Pancreas (tissue), 10 donors: ENCODE measurements at places on chromosomes 16 and 17. TPM values are rescaled to one million over a fixed set of nuclear protein-coding genes. Genes with fewer than 3 reads are reported as not detected.
A peak's percentile ranks its signal among the peaks of the same experiment; 100 is the strongest.

DNA sequence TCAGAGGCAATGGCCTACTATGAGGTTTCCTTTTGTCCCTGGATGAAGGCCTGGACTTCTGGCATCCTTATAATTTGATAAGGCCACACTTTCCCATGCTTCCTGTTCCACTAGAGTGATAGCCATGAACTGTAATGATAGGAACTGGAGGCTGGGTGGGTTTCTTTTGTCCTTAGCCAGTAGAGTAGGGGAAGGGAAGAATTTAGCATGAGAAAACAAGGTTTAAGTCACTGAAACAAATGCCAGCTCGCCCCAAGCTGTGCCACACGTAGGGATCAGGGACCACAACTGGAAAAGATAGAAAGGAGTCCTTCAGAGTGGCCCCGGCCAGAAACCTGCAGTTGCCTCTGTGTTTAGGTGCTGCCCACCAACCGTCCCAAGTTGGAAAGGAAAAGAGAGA, 80.9 kb upstream of the C17orf78 start:
- no peak overlapping the region for H3K4me3 ChIP-seq
- H3K27me3 ChIP-seq: no peaks in the 10 kb centered on the region
- DNase-seq: no peak

MYH13 gene
- not detected for total RNA-seq

GRCh38 chr16:30637944-30638343, 12.8 kb upstream of the PRR14 start:
- H3K27me3 ChIP-seq: no peaks in the 10 kb centered on the region
- no peak overlapping the region for H3K4me3 ChIP-seq
- H3K4me1 ChIP-seq: no peaks in the 10 kb centered on the region
- H3K36me3 ChIP-seq: no peaks in the 10 kb centered on the region
- DNase-seq: no peak

DNA sequence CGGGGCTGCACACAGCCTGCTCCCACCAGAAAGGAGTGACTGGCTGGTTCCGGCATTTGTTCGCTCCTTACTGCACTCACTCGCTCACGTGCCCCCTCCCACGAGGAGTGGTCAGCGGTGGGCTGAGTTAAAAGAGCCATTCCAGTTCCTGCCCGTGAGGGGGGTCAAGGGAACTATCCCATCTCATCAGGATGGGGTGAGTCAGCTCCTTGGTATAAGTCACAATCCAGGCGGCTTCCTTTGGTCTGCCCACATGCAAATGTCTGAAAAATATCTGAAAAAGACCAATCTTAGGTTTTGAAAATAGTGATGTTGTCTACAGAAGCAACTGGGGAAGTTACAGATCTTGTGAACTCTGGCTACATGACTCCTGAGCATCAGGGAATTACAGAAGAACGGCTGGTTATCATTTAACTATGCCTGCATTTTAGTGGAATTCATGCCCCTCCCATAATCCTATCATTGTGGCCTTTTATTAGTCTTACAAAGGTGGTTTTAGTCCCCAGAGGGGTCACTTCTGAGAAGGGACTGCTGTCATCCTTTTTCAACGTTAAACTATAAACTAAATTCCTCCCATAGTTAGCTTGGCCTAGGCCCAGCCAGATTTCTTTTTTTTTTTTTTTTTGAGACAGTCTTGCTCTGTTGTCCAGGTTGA, 9.8 kb upstream of the TNFSF12 start:
- H3K4me1 ChIP-seq: no peaks in the 10 kb centered on the region
- H3K27me3 ChIP-seq: no peaks in the 10 kb centered on the region
- no peaks in the 10 kb centered on the region for H3K36me3 ChIP-seq
- H3K4me3 ChIP-seq: no peak overlapping the region
- H3K27ac ChIP-seq: no peak overlapping the region

TRAPPC2L gene
- 22.3 TPM for total RNA-seq

- no peaks in the 10 kb centered on the region for H3K4me1 ChIP-seq
- no peaks in the 10 kb centered on the region for H3K27me3 ChIP-seq
- no peak for DNase-seq
- no peak overlapping the region for H3K27ac ChIP-seq
- H3K4me3 ChIP-seq: no peak overlapping the region
Observed at GRCh38 chr16:17518441-17518840, 47.7 kb upstream of the XYLT1 start.

- H3K36me3 ChIP-seq: no peaks in the 10 kb centered on the region
- DNase-seq: peak; percentile 89
- no peaks in the 10 kb centered on the region for H3K27me3 ChIP-seq
- H3K4me3 ChIP-seq: no peak overlapping the region
Observed at GRCh38 chr17:885971-886571, 93.5 kb downstream of the NXN start.

DNA sequence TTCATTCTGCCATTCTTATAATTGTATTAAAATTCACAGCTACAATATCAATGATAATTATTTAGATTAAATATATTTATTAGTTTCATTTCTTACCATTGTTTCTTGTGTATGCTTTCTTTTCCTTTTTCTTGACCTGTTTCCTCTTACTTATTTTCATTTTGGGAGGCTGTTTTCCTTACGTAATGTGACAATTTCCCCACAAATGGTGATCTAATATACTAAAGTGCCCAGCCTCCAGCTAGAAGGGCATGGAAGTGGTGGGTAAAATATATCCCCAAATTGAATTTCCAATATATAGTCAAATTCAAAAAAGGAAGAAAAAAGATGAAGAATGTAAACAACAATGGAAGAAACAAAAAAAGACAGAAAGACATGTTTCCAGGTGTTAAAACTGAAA, 1.5 kb upstream of the ABCA6 start:
- DNase-seq: no peak
- no peaks in the 10 kb centered on the region for H3K27me3 ChIP-seq
- no peaks in the 10 kb centered on the region for H3K36me3 ChIP-seq
- no peak overlapping the region for H3K4me3 ChIP-seq
- H3K4me1 ChIP-seq: no peaks in the 10 kb centered on the region

- H3K27ac ChIP-seq: no peak overlapping the region
- peaks cover 6% of the 10 kb centered on the region for H3K36me3 ChIP-seq
- H3K4me1 ChIP-seq: peaks cover 13% of the 10 kb centered on the region
- DNase-seq: no peak
Observed at GRCh38 chr16:84120023-84120422, 3.3 kb upstream of the MBTPS1 start.

FKBP10 gene
- total RNA-seq: 14.1 TPM

GRCh38 chr17:13540546-13540945, 61.2 kb downstream of the HS3ST3A1 start:
- H3K4me3 ChIP-seq: no peak overlapping the region
- no peak for DNase-seq
- H3K36me3 ChIP-seq: no peaks in the 10 kb centered on the region
- H3K4me1 ChIP-seq: no peaks in the 10 kb centered on the region

NPIPA2 gene
- total RNA-seq: 1.8 TPM

DNA sequence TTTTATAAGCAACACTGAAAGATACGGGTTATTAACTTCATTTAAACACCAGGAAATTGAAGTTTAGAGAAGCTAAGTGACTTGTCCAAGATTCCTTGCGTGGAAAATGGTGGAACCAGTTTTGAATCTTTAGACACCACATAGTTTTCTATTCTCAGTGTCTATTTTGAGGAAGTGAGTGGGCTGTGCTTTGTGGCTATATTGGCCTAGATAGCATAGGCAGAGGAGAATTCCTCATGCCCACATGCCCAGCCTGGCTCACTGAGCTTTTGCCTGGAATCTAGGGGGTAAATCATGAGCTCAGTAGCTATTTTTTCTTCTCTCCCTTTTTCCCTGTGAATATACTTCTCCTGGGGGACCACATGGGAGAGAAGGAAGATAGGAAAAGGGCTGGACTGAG, 431.3 kb downstream of the HS3ST3B1 start:
- no peaks in the 10 kb centered on the region for H3K4me1 ChIP-seq
- H3K27me3 ChIP-seq: no peaks in the 10 kb centered on the region
- H3K36me3 ChIP-seq: no peaks in the 10 kb centered on the region
- DNase-seq: no peak

PLD6 gene
- total RNA-seq: 2.9 TPM

- H3K4me1 ChIP-seq: no peaks in the 10 kb centered on the region
- H3K27me3 ChIP-seq: no peaks in the 10 kb centered on the region
- no peaks in the 10 kb centered on the region for H3K36me3 ChIP-seq
Observed at GRCh38 chr16:20944861-20945574, 44.4 kb downstream of the LYRM1 start.

GRCh38 chr16:525520-526180, 1.9 kb upstream of the CAPN15 start:
- peaks cover 3% of the 10 kb centered on the region for H3K36me3 ChIP-seq
- no peaks in the 10 kb centered on the region for H3K27me3 ChIP-seq
- H3K4me3 ChIP-seq: peak overlapping the region; percentile 85
- peaks cover 19% of the 10 kb centered on the region for H3K4me1 ChIP-seq
- H3K27ac ChIP-seq: no peak overlapping the region
- peak; percentile 41 for DNase-seq

DNA sequence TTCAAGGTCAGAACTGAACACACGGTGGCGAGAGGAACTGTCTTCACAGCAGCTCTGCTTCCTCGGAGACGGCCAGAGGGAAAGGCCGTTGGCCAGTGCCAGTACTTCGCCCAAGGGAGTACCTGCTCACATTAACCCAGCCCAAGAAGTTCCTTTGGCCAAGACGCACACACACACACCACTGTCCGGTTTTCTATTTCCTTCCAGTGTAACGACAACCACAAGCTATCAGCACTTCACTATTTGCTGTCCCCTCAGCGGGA, 744 bp upstream of the GGNBP2 start:
- H3K27ac ChIP-seq: peak overlapping the region; percentile 98
- peaks cover 20% of the 10 kb centered on the region for H3K4me1 ChIP-seq
- H3K36me3 ChIP-seq: no peaks in the 10 kb centered on the region

CCDC200 gene
- total RNA-seq: 0.51 TPM

PRSS36 gene
- total RNA-seq: 0.14 TPM

DNA sequence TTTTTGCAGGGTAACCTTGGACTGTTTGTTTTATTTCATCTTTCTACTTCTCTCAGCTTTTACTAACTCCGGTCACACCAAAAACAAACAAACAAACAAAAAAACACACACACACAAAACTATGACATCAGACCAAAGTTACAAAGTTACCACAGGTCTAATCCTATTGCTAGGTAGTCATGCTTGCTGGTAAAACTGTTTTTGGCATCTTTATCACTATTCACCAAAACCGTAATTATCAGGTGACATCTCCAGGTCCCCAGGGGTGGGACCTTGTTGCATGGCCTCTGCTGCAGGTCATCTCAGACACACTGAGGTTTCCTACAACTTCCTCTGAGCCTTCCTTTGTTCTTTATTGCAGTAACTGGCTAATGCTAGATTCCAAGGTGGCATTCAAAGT, 162.3 kb downstream of the ABCA8 start:
- H3K27me3 ChIP-seq: no peaks in the 10 kb centered on the region
- DNase-seq: no peak
- no peaks in the 10 kb centered on the region for H3K4me1 ChIP-seq
- no peaks in the 10 kb centered on the region for H3K36me3 ChIP-seq
- H3K4me3 ChIP-seq: no peak overlapping the region
- H3K27ac ChIP-seq: no peak overlapping the region

RRAD gene
- 0.56 TPM for total RNA-seq

GRCh38 chr16:17591655-17592405, 121.1 kb upstream of the XYLT1 start:
- H3K27ac ChIP-seq: no peak overlapping the region
- DNase-seq: no peak
- no peaks in the 10 kb centered on the region for H3K4me1 ChIP-seq
- H3K4me3 ChIP-seq: no peak overlapping the region

GRCh38 chr17:45287526-45288500, 25.9 kb upstream of the SPATA32 start:
- H3K4me3 ChIP-seq: no peak overlapping the region
- no peak for DNase-seq
- peak overlapping the region; percentile 5 for H3K27ac ChIP-seq
- no peaks in the 10 kb centered on the region for H3K36me3 ChIP-seq
- no peaks in the 10 kb centered on the region for H3K27me3 ChIP-seq

TNRC6A gene
- total RNA-seq: 19.7 TPM

DNA sequence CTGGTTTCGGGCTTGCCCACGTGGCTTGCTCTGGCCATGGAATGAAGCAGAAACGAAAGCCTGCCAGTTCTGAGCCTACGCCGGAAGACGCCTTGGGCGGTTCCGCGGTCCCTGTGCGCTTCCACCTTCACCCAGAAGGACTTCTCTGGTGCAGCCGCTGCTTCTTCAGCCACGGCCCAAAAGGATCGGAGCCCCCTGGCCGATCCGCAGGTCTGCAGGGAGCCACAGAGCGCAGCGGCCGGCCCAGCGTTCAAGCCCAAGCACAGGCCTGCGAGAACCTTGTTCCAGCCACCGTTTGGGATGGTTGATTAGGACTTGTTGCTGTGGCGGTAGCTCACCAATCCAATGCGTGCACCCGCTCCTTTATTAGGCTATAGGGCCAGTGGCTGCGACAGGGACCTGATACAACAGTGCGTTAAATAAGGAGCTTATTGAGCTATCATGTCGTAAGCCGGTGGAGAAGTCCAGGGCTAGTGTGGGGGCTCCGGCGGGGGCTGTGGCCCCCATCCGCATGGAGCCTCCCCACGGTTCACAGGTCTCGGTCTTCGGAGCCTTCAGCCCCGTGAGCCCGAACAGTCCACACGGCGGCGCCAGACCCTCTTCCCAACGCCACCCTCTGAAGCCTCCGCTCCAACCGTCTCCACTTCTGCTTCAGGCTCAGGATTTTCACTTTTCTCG, 10.2 kb upstream of the MPP2 start:
- no peak for DNase-seq
- H3K4me1 ChIP-seq: no peaks in the 10 kb centered on the region
- H3K27me3 ChIP-seq: no peaks in the 10 kb centered on the region
- no peak overlapping the region for H3K4me3 ChIP-seq
- no peaks in the 10 kb centered on the region for H3K36me3 ChIP-seq

GRCh38 chr17:75998327-75998795, 2.3 kb upstream of the CDK3 start:
- no peak for DNase-seq
- H3K4me1 ChIP-seq: peaks cover 11% of the 10 kb centered on the region
- no peak overlapping the region for H3K27ac ChIP-seq
- H3K27me3 ChIP-seq: no peaks in the 10 kb centered on the region
- peaks cover 3% of the 10 kb centered on the region for H3K36me3 ChIP-seq

DNA sequence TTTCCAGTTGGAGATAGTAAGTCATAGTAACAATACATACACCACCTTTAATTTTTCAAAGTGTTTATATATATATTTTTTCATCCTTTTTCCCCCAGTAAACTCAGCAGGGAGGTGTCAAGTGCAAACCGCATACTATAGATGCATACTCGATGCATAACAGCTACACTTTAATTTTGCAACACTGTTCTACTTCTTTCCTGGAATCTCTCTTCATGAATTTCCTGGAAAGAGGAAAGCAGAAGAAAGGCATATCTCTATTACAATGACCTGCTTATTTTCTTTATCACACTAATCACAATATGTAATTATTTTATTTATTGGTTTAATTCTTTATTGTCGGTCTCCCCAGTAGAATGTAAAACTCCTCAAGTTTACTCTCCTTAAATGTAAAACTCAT, 140.0 kb downstream of the SNX11 start:
- no peak for DNase-seq
- H3K36me3 ChIP-seq: no peaks in the 10 kb centered on the region
- H3K27me3 ChIP-seq: no peaks in the 10 kb centered on the region
- H3K4me1 ChIP-seq: no peaks in the 10 kb centered on the region
- no peak overlapping the region for H3K4me3 ChIP-seq
- H3K27ac ChIP-seq: no peak overlapping the region

DNA sequence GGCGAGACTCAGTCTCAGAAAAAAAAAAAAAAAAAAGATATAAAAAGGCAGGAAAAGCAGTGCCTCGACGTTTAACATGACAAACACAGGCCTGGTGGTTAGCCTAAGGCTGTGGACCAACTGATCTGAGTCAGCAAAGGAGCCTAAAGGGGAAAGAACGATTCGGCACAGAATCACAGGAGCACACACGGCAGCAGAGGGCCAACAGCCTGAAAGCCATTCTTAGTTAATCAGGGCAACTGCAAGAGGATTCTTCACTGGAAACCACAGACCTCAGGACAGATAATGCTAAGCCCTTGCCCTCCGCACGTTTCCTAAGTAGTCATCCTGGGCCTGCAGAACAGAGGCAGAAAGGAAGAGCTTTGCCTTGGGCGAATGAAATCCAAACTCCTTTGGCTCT, 14.7 kb downstream of the TMEM11 start:
- H3K36me3 ChIP-seq: no peaks in the 10 kb centered on the region
- no peak for DNase-seq
- H3K4me1 ChIP-seq: no peaks in the 10 kb centered on the region
- no peak overlapping the region for H3K4me3 ChIP-seq
